ENCODE measurements at places on chromosomes 1 and 21. TPM values are rescaled to one million over a fixed set of nuclear protein-coding genes. Genes with fewer than 3 reads are reported as not detected.

DNA sequence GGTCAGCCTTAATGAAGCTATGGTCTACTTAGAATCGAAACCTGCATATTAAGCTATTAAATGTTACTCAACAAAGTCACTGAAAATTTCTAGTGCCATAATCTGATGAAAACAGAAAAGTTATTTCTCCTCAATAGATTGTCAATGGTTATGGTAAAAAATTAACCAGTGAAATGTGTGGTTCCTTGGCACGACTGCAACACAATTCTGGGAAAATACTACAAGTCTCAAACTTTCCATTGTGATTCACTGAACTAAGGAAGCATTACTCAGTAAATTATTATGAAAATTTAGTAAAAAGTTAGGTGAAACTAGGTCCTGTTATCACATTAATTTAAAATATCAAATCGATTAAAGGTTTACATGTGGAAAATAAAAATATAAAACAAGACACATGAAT lies 12.8 kb upstream of the OR2T10 start:
- no peak for DNase-seq

Gene METTL18
- total RNA-seq, result 4.3 TPM

GRCh38 chr1:114499478-114499877 lies 11.5 kb downstream of the TRIM33 start:
- no peak for DNase-seq

Gene C1orf167
- total RNA-seq, result 0.70 TPM

Gene ACTL8
- not detected for total RNA-seq

Gene CCDC27
- total RNA-seq, result not detected

Gene CCDC17
- total RNA-seq, result 1.9 TPM

DNA sequence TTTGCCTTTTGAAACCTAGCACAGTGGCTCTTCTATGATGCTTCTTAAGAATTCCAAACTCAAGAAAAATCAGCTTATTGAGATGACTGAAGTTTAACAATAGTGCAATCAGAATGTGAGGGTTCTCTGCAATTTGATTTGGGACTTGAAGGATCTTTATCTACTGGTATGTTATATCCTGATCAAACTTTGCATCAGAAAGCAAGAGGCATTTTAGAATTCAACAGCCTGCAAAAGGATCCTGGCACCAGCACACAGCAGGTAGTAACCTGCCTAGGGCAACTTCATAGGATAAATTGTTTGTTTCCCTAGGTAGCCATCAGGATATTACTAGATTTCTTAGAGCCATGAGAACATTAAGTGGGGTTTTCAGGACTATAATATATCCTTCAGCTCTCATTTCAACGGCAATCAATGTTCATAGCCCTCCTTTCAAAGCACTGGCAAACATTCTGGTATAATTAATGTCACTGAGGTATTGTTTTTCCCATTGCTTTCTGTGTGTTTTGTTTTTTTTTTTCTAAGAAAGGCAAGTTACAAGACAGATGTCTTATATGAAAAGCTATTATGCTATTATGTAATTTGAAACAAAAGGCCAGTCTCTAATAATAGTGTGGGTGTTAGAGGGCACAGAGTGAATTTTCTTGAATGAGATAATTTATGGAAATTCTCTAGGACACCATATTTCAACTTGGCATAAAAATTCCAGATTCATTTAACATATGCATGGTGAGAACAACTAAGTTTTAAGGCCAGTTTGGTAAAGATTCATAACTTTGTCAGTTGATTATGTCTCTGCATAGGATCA lies 34.5 kb downstream of the NTNG1 start:
- no peak for DNase-seq

Gene SPRR2F
- not detected for total RNA-seq

DNA sequence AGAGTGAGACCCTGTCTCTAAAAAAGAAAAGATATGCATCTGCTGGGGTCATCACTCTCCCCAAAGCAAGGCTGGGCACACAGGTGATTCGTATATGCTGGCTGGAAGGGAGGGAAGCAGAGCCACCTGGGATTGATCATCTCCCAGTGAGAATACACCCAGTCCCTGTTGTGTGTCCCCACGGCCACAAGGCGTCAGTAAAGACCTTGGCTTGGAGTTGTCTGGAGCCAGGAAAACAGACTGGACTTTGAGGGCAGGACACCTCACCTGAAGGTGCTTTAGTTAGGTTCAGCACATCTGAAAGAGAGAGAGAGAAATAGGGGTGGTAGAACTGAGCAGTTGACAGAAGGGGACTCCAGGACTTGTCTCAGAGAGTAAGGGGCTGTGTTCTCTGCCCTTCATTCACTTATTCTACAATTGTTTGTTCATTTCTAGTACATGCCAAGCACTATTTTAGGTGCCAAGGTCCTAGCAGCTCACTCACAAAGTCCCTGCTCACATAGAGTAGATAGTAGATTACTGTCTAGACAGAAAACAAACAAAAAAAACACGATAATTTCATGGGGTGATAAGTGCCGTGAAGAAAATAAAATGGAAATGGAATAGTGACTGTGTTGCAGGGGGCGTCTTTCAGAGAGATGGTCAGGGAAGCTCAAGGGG lies 13.5 kb downstream of the CITED4 start:
- peak; percentile 65 for DNase-seq

- no peak for DNase-seq
Measured at GRCh38 chr1:146021622-146022402, at the start of gene HJV. TSS of gene HJV (minus strand) at chr1:146021735. CDS start at chr1:146020231, 1,504 bp downstream.

- no peak for DNase-seq
Measured at GRCh38 chr21:43905726-43906455, 40.9 kb downstream of the AGPAT3 start.

Data from dorsolateral prefrontal cortex (tissue), 122 donors.